ENCODE measurements at places on chromosomes 1 and 21.
A peak's percentile ranks its signal among the peaks of the same experiment; 100 is the strongest.

GRCh38 chr1:155698382-155699038 is 9.6 kb downstream of the DAP3 start:
- DNase-seq, result no peak

GRCh38 chr1:24673341-24673740 is 30.2 kb downstream of the SRRM1 start:
- no peak for DNase-seq

- no peak for DNase-seq
These were observed 73.6 kb upstream of the LRRC8B start for GRCh38 chr1:89451011-89451410.

DNA sequence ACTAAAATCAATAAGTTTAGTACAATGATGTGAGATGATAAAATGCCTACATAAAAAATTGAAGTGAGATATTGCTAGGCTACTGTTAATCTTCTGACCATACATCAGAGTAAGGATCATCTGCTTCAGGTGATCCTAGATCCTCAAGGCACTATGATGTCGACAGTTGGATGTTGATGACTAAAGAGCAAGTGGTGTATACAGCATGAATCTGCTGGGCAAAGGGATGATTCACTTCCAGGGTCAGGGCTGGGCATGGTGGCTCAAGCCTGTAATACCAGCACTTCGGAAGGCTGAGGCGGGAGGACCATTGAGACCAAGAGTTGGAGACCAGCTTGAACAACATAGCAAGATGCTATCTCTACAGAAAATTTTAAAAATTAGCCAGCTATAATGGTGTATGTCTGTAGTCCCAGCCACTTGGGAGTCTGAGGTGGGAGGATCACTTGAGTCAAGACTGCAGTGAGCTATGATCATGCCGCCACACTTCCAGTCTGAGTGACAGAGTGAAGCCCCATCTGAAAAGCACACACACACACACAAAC is 24.6 kb downstream of the NUF2 start:
- no peak for DNase-seq

- DNase-seq, result peak; percentile 25
These were observed 1.8 kb downstream of the TXNIP start for GRCh38 chr1:145994391-145995120.

DNA sequence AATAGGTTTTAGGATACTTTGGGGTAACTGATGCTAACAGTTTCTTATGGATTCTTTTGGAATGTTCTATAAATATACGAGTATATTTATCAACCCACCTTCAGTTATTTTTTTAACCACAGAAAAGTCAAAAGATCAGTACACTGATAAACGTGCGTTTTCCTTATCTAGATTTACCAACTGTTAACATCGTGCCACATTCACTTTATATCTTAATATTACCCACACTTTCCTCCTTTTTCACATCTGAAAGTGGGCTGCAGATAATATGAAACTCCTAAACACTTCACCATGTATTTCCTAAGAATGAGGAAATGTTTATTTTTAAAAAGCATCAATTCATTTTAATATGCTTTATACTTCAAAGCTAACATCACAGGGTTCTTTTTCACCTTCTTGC is 7.7 kb downstream of the ATF6 start:
- DNase-seq, result no peak

DNA sequence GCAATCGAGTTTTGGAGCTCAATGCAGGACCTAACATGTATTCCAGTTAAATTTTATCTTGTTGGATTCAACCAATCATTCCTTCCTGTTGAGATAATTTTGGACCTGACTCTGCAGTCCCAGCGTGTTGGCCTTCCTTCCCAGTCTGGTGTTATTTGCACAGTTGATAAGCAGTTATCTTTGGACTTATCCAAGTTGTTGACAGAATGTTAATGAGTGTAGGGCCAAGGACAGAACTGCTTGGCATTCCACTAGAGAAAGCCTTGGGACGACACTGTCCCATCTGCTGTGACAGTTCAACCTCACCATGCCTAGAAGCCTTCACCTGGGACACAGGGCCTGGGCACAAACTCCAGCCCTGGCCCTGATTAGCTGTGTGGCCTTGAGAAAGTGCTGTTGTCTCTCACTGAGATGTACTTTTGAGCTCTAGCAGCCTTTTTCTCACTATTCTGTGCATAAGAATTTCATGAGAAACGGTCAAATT is 104.1 kb upstream of the SLC25A33 start:
- DNase-seq, result no peak

DNA sequence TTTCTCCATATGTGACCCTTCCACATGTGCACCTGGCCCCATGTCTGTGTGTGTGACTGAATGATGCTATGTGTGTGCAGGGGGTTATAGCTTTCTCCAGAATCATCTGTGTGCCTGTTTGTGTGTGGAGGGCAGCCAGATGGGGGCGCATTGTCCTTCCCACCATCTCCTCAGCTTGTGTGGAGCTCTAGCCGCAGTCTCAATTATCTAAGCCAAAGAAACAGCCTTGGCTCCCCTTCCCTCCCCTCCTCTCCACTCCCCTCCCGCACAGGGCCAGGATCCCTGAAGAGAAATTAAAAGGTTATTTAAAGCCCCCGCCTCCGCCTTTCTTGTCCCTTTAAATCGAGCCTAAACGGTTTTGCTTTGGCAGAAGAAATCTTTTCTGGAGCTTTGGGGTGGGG is 1.8 kb upstream of the DMBX1 start:
- DNase-seq, result no peak

GRCh38 chr1:205256951-205257625 is 29.3 kb downstream of the TMCC2 start:
- DNase-seq, result no peak

- DNase-seq, result no peak
These were observed 18.4 kb downstream of the CNIH4 start for GRCh38 chr1:224375059-224375458.

DNA sequence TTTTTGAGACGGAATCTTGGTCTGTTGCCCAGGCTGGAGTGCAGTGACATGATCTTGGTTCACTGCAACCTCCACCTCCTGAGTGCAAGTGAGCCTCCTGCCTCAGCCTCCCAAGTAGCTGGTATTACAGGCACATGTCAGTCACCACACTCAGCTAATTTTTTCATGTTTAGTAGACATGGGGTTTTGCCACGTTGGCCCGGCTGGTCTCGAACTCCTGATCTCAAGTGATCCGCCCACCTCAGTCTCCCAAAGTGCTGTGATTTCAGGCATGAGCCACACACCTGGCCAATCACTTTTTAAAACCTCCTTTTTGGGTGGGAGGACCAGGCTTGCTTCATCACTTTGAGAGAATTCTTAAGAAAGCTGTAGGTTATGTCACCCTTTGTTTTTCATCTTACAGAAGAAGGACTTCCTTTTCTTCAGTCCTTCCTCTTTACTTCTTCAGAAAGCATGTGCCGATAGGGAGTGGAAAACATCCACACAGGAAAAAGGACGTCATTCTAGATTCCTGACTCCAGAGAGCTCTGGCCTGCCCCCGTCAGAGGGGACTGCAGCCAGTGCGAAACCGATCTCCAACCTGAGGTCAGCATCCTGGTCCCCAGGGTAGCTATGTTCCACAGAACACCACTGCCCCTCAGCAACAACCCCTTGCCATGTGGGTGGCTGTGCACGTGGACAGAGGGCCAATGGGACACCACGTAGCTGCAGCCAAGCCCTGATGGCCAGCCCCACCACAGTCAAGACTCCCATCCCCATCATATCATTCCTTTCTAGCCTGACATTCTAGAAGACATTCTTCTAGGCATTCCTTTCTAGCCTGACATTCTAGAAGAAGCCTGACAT is 21.9 kb downstream of the NCF2 start:
- no peak for DNase-seq
